Activated naive CD8-positive, alpha-beta T cell treated with anti-CD3 and anti-CD28 coated beads for 36 hours (primary cell): ENCODE measurements at places on chromosomes 12 and 14. TPM values are rescaled to one million over a fixed set of nuclear protein-coding genes. Genes with fewer than 3 reads are reported as not detected.

DNA sequence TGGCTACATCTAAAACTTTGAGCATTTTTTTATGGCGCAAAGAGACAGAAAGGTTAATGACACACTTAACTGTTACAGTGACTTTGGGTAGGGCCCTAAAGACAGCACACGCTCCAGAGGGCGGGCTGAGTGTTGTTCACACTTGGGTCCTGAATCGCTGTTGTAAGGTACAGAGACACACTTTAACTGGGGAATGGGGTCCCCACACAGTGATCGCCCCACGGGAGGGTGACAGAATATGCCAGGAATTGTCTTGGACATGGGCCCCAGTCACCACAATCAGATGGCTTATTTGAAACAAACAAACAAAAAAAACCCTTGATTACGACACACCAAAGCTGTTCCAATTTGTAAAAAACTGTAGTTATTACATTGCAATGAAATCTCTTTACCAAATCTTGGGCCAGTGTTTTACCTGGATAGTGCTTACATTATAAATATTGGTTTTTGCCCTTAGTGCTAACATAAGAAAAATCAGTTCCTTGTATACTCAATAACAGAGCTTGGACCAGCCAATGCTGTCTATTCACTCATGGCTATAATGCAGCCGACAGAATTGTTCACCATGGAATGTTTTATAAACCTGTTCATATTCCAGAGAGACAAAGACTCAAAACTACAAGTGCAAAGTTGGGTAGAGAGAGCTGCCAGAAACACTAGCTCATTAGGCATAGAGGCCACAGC, 28.3 kb downstream of the KCTD10 start:
- DNase-seq: no peak

GRCh38 chr12:82299319-82300025, 58.7 kb downstream of the CCDC59 start:
- DNase-seq: no peak

GRCh38 chr12:49347311-49348193, 864 bp downstream of the DNAJC22 start:
- DNase-seq: peak; percentile 83

- DNase-seq: no peak
These were observed 1.3 kb downstream of the DDX51 start for GRCh38 chr12:132142679-132143335.

GRCh38 chr14:61503167-61503801, 181.9 kb downstream of the PRKCH start:
- DNase-seq: peak; percentile 69

DNA sequence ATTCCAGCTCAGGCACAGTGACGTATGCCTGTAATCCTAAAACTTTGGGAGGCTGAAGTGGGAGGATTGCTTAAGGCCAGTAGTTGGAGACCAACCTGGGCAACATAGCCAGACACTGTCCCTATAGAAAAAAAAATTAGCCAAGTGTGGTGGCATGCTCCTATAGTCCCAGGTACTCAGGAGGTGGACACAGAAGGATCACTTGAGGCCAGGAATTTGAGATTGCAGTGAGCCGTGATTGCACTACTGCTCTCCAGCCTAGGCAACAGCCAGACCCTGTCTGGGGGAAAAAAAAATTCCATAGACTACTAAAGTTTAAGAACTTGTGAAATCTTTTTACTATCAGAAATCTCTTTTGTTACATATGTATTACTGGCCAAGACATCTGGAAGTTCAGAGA, 6.6 kb downstream of the FAM177A1 start:
- no peak for DNase-seq

GRCh38 chr12:109937371-109937770, 37.3 kb downstream of the TCHP start:
- DNase-seq: no peak

GRCh38 chr12:132600048-132601032, 10.0 kb downstream of the LRCOL1 start:
- peak; percentile 45 for DNase-seq

- DNase-seq: peak; percentile 46
These were observed 84.4 kb downstream of the ARF6 start for GRCh38 chr14:49977126-49977841.

DNA sequence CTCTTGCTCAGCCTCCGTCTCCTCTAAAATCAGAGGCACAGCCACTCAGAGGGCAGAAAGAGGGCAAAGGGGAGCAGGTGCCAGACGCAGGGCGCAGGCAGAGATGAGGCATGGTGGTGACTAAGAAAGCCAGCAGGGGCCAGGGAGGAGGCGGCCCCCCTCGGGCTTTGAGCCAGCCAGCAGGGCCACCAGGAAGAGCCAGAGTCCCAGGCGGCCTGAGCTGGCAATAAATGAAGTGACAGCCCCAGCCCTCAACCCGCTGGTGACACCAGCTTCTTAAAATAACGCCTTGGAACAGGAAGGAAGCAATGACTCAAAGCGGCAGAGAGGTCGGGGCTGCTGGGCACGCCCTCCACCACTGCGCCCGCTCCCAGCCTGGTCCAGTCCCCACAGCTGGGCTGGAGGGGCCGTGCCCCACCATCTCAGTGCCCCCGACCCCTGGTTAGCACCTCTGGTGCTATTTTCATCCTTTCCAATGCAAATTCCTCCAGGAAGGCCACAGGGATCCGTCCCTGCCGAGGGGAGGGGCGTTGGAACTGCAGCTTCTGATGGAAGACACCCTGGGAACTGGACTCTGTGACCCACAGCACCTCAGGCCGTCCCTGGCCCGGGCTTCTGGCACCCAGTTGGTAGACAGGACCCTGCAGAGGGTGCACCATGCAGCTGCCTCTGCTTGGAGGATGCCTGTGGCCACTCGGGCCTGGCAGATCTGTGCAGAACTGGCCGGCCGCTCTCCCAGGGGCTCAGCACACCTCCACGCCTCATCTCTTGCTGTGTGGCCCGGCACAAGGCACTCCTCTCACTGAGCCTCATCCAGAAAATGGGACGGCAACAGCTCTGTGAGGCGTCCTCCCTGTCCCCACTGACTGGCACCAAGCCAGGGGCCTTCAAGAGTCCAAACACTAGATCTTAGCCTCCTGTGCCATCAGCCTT, 113.7 kb downstream of the NCOR2 start:
- DNase-seq: peak; percentile 84

DNA sequence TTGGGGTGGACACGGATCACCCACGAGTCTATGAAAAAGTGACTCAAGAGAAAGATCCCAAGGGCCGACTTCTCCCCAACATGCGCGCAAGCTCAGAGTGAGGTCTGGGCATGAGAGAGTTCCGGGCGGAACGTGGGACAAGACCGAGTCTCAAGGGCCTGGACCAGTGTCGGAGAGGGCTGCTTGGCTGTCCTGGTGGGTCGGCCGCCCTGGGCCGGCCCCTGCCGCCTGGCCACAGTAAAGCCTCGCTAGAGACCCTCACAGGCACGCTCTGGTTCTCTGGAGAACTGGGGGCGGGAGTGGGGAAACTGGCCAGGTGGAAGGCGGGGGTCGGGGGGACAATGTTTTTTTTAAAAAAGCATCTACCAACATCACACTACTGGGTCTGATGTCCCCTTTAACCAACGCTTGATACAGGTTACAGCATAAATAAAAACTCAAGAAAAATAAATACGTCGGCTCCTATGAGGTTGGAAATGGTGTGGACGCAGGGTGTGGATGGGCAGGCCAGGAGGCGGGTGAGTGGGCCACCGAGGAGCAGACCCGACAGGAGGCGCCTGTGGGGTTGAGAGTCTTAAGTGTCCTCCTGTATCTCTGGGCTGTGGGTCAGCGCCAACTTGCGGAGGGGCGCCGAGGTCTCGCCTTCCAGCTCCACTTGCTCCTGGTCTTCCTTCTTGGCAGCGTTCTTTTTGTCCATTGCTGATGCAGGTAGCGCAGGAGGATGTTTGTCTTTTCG, 74.7 kb downstream of the KLHL28 start:
- DNase-seq: no peak

GYS2 gene
- not detected for total RNA-seq

CLEC2A gene
- not detected for total RNA-seq

RERG gene
- not detected for total RNA-seq

SIX6 gene
- not detected for total RNA-seq

FAM186B gene
- 0.41 TPM for total RNA-seq

RASAL1 gene
- 1.3 TPM for total RNA-seq

SLC22A17 gene
- 2.9 TPM for total RNA-seq

APOF gene
- total RNA-seq: not detected

MYF5 gene
- not detected for total RNA-seq

NAA30 gene
- 20.0 TPM for total RNA-seq

KRT7 gene
- 6.5 TPM for total RNA-seq
